ENCODE measurements at places on chromosomes 6 and 20.

GRCh38 chr6:163457637-163458561, 43.4 kb downstream of the QKI start:
- DNase-seq: no peak

DNA sequence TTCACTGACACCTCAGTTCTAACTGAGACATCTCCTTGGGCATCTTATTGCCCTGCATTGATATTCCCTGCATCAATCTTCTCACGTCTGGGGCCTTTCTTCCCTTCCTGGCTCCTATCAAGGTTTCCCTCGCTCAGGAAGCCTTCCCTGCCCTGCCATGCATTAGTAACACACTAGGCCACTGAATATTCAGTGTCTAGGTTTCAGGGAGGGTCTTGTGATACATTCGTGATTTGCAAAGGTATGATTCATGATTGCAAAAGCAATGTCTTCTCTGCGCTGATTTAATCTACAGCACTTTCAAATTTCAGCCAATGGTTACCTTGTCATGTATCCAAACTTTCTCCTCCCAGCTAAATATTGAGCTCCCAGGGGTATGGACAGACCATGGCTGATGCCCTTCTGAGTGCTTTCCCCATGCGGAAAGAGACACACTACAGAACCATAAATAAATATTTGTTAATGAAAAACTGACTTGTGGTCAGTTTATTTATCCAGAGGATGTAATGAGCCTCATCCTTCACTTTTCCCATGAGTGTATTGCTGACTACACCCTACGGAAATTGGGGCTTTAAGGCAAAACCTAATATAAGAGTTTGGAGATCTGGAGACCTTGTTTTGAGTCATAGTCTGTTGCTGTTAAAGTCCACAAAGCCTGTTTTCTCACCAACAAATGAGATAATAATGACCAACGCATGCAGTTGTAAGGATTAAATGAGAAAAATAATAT, 21.6 kb upstream of the PCSK2 start:
- no peak for DNase-seq

- DNase-seq: no peak
Observed at GRCh38 chr6:136552054-136552453, 1.8 kb upstream of the MAP7 start.

DNA sequence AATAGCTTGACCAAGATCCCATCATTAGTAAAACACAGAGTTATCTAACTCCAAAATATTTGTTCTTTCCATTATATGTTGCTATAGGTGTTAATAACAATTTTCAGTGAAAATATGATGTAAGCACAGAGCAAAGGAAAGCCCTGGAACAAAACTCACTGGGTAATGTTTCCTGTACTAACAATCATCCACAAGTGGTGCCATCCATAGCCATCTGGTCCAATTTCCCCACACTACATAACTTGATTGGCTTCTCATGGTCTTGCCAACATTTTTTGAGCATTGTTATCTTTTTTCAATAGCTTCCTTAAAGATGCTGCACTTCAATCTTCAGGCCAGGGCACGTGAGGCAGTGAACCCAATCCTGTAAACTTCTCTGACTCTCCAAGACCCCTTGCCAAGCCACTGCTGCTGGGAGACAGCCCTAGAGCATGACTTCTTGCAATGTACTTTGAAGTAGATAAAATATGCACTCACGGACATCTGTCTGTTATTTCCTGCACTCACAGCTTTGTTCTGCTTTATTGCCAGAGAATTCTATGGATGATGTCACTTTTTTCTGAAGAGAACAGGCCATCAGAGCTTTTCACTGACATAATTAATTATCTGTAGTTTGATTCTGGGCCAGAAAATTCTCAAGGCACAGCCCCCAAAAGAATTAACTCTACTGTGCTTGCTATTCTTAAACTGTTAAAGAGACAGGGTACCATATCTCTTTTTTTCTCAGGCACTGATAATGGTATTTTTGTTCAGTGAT, 97.5 kb upstream of the TMEM30A start:
- DNase-seq: no peak

DNA sequence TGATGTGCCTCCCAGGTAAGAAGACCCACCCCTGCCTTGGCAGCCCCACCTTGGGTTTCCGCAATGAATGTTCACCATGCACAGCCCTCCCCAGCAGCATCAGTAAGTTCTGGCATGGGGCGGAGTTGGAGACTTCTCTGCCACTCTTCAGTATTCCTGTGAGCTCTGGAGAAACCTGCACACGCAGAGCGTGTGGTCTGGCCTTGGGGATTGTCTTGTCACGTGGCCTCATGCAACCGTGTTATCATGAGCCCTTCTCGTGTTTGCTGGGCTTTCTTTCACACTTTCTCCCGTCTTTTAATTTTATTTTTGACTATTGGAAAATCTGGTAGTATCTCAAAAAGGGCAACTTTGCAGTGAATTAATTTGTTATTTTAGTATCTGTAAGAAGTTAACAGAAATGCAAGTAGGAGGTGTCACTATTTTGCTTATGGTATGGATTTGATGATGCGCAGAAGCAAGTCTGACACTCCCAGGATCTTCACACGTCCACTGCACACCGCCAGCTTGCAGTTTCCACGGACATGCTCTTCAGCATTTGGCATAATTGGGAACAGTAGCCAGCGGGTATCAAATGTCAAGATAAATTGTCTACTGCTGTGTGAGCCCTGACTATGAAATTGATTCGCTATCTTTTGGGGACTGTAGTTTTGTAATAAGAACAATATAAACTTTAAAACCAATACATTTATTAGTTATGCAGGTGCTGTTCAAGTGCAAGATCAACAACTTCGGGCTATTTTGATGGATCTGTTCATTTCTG, 463.5 kb downstream of the QKI start:
- no peak for DNase-seq

GRCh38 chr20:44028868-44029847, 114.5 kb downstream of the TOX2 start:
- DNase-seq: no peak

GRCh38 chr6:74879234-74879633, 326.6 kb downstream of the COL12A1 start:
- DNase-seq: no peak

DNA sequence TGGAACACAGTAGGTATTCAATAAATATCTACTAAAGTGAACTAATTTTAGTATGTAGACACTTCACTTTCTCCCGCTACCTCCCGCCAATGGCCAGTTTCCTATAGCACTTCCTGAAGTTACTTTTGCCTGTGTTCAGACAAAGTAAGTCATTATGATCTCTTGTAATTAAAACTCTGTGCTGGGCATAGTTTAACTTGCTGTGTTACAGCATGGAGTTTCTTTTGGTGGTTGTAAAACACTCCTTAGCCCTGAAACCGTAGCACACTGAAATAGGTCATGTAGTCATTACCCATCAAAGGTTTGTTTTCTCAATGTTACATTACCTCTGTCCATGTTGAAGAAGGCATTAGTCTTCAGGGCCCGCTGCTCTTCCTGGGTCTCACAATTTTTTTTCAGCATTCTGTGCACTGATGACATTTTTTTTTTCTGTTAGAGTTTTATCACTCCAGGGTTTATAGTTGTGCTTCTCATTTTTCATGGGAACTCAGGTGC, 54.0 kb upstream of the CENPW start:
- DNase-seq: no peak

- DNase-seq: no peak
Observed at GRCh38 chr6:157196391-157196790, 126.9 kb downstream of the TMEM242 start.

DNA sequence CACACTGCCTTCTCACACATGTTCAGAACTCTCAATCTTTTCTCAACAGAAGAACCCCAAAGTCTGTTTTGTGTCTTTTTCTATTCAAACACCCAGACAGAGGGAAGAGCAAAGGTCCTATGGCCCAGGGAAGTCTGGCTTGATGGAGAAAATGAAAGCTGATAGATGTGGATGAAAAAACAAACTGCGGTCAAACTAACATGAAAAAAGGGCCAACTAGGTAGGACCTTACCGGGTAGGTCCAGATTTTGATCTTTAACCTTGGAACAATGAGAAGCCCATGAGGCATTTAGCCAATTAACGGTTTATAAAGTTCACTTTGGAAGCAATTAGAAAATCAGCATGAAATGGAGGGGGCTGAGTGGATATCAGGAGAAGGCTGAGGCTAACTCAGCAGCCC, 507.7 kb upstream of the SLC35B3 start:
- no peak for DNase-seq

DNA sequence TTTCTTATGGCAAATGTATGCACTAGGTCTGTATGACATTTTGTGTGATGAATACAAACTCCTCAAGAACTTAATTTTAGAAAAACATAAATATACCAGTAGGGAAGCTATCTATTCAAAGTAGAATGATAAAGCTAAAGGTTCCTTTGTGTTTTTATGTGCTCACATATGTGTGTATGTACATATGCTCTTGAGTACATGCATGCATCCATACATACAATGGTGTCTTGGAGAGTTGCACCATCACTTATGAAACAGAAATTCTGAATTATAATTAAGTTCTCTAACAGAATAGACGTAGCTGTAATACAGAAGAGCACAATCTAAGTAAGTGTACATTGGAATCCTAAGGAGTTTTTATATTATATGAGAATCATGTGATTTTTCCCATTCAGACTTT, 2.3 kb downstream of the NKAIN2 start:
- DNase-seq: no peak

GRCh38 chr6:130997061-130997753, 65.8 kb downstream of the EPB41L2 start:
- DNase-seq: no peak

- DNase-seq: no peak
Observed at GRCh38 chr6:66126358-66126757, 419.3 kb upstream of the EYS start.

DNA sequence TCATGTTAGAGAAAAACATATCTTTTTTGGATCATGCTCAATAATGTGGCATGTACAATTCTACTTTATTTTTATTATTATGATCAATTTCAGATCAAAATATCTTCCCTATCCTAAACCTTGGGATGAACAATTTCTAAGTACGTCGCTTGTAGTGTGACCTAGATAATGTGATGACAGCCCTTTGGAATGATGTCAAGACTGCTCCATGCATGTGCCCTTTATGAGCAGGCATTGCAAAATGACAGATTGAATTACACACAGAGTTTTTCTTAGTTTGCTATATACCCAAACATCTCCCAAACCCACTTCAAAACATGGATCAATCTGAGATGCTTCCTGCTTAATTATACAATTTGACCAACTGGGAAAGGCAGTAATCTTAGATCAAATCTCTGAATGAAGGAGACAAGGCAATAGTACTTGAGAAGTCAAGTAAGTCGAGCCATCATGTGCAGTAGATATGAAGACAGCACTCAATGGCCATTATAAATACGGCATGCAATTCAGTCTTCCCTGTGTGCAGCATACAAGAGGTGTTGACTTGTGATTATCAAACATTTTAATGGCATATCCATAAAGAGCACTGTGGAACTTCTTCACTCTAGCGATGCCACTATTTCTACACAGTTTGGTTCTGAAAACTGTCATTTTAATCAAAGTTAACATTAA, 294.8 kb downstream of the RNF144B start:
- DNase-seq: no peak

DNA sequence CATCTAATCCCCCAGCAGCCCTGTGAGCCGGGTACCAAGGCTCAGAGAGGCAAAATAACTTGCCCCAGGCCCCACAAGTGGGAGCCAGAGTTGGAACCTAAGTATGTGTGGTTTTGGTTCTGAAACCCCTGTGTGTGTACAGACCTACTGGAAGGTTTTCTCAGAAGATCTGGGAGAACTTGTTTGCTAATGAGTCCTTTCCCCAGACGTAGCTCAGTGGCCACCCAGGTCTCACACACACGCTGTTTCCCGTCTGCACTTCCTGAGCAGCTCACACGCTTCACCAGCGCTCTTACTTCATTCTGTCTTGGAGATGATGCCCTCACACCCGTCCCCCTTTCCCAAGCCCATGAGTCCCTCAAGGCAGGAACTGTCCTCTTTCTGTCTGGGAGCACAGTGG, 8.2 kb downstream of the CCN5 start:
- DNase-seq: no peak

GRCh38 chr6:30915591-30915946, 1.5 kb downstream of the VARS2 start:
- DNase-seq: no peak

- DNase-seq: no peak
Observed at GRCh38 chr20:41308726-41309413, 8.7 kb downstream of the ZHX3 start.

DNA sequence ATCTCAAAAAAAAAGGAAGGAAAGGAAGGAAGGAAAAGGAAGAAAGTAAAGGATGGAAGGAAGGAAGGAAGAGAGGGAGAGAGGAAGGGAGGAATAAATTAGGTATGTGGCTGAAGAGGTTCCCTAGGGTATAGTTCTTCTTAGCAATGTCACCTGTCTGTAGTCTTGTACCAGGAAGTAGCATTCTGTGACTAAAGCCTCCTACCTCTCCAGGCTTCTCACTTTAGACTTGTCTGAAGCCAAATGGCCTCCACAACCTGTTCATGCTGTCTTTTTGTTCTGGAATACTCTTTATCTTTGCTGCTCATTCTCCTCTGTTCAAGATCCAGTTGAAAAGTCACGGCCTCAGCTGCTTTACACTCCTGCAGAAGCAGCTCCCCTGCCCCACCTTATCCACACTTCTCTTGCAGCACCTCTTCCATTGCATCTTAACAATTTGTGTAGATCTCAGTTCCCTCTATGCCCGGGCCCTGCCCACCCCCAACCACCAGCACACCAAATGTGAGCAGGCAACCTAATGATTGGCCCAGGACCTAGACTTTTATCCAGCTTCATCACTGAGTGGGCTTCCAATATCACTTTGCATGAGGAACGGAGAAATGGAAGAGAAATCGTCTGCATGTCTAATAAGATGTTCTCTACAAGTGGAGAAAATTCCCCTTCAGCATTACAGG, 19.1 kb downstream of the GCNT2 start:
- no peak for DNase-seq

DNA sequence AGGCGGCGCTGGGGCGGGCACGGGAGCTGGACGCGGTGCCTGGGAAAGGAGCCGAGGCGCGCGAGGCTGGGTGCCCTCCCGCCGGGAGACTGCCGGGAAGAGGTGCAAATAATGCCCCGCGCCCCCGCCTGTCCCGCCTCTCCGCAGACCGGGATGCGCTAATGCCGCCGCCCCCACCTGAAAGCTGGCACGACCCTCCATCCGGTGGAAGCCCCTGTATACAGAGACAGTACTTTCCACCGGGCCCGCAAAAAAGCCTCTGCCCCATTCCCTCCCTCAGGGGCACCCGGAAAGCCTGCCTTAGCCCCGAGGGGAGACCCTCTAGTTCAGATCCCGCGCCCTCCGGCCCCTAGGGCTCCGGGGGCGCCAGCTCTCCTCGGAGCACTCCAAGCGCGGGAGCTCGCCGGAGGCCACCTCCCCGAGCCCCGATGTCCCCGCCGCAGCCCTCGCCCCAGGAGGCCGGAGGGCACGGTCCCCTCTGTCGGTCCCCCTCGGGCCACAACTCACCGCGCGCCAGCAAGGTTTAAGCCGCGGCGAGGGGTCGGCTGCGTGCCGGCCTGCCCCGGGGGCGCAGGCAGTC, 1.2 kb downstream of the GRM4 start:
- DNase-seq: no peak

- DNase-seq: no peak
Observed at GRCh38 chr6:92125681-92126080, 1293.7 kb downstream of the EPHA7 start.
